ENCODE measurements at places on chromosomes 1 and 21.

GRCh38 chr1:19310061-19310460 is 1.9 kb downstream of the AKR7A2 start:
- peak; percentile 5 for DNase-seq

DNA sequence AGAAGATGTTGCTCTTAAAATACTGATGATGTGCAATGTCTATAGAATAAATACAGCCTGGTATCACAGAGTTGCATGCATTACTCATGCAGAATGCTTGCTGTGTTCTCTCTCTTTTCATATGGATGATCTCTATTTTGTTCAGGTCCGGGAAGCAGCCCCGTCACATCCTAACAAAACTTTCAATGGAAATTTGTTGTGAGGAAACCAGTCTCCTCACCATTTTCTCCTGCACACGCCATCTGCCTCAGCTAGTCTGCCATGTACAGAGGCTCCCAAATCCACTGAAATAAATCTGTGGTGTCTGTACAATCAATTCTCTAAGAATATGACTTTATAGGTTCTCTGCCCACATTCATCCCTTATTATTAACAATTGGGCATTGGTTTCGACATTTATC is 42.4 kb downstream of the DAB1 start:
- no peak for DNase-seq

- no peak for DNase-seq
Measured at GRCh38 chr1:2322581-2323211, 68.7 kb downstream of the MORN1 start.

DNA sequence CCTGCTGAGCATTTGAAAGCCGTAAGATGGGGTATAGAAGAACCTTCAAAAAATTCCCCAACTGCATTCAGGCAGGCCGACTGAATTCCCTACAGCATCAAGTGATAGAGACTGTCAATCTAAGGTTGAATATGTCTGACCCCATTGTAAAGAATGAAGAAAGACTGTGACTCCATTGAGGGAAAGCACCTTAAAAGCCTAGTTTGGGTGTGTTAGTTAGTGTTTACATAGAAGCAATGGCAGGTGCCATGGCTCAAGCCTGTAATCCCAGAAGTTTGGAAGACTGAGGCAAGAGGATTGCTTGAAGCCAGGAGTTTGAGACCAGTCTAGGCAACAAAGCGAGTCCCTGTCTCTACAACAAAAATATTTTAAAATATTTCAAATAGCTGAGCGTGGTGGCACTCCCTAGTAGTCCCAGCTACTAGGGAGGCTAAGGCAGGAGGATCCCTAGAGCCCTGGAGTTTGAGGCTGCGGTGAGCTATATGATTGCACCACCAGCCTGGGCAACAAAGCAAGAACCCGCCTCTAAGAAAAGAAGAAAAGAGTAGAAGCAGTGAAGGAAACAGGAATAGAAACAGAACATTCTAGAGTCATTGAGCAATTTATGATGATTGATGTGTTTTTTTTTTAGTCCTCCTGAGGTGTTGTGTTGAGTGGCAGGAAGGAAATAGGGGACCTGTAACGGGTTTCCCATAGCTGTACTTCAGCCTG is 15.4 kb downstream of the POLR3GL start:
- DNase-seq: peak; percentile 72

- no peak for DNase-seq
Measured at GRCh38 chr1:99252630-99253029, 11.7 kb upstream of the PLPPR4 start.

DNA sequence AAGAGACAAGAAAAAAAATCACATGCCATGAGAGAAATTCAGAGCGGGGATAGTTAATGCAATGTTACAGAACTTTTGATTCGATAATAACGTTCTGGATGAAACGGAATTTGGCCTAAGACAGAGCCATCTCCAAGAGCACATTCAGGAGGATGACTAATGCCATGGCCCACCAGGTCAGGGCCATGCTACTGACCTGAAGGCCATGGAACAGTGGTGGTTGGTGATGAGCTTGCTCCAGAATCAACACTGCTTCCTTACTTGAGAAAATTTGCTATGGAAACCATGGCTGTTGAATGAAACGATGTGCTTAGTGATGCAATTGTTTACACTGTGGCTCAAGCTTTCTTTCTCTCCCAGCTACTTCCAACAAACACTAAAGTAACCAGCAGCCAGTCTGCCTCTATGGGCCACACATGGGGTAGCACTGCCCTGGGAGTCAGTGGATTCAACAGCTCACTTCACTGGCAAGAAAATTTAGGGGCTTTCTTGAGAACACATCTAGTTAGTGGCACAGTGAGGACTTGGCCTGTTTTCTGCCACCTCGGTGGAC is 299.1 kb downstream of the PCP4 start:
- DNase-seq: no peak
